ENCODE measurements at places on chromosomes 1 and 21.
A peak's percentile ranks its signal among the peaks of the same experiment; 100 is the strongest.

- peak; percentile 52 for DNase-seq
Observed at GRCh38 chr1:7942214-7942921, 1.7 kb upstream of the TNFRSF9 start.

DNA sequence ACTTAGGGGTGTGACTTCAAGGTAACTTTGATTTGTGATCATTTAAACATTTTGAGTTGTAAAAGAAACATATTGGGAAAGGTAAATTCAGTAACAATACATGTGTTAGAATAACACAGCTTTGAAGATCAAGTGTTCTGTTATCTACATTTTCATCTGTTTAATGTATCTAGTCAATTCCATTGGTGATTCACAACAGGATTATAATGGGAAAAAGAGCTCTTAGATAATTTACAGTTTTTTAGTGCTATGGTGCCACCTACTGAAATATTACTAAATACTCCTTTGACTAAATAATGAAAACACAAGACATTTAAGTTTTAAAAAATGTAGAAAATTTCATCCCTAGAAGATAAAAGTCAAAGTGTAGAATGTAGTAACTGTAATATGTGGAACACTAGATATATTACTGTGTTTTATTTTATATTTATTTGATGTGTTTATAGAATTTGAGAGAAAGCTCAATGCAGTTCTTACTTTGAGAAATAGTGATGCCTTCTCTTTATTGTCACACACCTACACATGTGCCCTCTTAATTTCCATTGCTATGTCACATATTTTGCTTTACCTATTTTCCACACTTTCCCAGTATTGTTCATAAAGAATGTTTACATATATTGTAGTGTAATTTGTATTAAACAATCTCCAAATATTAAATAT is 47.4 kb downstream of the PTPRC start:
- DNase-seq = no peak

DNA sequence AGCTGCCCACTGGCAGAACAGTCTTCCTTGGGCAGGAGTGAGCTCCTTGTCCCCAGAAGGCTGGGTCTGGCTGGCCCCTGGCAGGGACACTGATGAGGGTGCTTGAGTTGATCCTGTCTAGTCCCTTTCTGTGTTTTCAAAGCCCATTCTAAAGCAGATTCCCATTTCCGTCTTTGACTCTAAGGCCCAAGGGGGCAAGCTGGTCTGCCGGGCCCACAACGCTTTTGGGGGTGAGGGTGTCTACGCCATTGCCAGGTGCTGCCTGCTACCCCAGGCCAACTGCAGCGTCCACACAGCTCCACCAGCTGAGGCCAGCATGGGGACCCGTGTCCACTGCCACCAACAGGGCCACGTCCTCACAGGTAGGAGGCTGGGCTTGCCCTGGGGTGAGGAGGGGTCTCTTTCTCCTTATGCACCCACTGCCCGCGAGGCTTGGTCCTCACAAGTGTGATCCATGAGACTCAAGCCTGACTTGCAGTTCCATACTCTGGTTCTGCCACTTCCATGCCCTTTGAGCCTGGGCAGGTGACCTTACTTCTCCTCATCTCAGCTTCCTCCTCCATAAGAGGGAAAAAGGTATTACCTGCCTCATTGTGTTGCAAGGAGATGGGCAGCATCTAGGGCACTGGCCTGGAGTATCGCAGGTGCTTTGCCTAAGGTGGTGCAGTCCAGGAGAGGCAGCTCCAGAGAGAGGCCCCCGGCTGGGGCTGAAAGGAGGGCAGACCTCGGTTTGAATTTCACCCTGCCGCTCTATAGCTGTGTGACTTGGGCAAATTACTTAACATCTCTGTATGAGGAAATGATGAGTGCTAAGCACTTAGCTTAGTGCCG is 20.2 kb downstream of the PCSK9 start:
- no peak for DNase-seq

- no peak for DNase-seq
Observed at GRCh38 chr1:94094469-94095111, 26.4 kb downstream of the ABCA4 start.

GRCh38 chr1:172630868-172631267 is 28.0 kb upstream of the FASLG start:
- DNase-seq = no peak

DNA sequence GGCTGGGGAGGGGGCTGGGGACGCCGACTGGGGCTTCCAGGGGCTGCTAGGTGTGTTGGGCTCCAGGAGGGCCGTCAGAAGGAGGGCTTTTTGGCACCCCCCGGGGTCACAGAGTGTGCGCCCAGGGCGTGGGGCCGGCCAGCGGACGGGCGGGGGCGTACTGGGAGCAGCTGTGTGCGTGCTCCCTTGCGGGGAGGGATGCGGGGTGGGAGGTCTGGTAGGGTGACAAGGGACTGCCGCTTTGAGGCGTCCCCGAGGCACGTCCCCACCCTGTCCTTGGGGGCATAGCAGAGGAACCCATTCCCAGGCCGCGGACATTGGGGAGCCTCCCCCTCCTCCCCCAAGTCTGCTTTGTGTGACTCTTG is 1.1 kb downstream of the FOXO6 start:
- DNase-seq = no peak

DNA sequence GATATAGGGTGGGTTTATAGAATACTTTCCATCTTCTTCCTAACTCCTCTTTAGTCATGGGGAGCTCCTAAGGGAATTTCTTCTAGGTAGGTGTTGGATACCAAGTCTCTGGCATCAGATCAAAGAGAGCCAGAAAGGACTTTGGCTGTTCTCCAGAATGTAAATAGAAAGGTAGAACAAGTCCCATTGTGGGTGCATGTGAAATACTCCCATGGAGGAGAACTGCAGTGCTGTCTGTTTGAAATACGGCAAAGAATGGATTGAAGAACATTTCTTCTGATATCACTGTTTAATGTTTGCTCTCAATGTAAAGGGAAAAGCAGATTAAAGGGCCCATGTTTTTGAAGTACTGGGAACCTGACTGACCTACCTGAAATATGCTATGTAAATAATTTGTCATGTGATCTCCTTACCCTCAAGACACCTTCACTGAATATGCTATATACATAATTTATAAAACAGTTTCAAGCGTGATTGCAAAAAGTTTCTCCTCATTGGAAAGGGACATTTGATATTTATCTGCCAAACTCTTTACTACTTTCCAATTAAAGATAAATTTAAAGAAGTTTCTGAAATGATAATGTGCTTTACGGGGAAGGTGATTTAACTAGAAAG is 65.9 kb downstream of the LAMC1 start:
- DNase-seq = no peak

GRCh38 chr21:20527731-20528460 is 470.3 kb upstream of the NCAM2 start:
- no peak for DNase-seq

GRCh38 chr1:5717031-5717682 is 275.1 kb downstream of the NPHP4 start:
- DNase-seq = no peak

- DNase-seq = peak; percentile 36
Observed at GRCh38 chr1:72037745-72038343, 244.5 kb downstream of the NEGR1 start.

- DNase-seq = no peak
Observed at GRCh38 chr1:94641990-94642389, 100.4 kb upstream of the F3 start.

DNA sequence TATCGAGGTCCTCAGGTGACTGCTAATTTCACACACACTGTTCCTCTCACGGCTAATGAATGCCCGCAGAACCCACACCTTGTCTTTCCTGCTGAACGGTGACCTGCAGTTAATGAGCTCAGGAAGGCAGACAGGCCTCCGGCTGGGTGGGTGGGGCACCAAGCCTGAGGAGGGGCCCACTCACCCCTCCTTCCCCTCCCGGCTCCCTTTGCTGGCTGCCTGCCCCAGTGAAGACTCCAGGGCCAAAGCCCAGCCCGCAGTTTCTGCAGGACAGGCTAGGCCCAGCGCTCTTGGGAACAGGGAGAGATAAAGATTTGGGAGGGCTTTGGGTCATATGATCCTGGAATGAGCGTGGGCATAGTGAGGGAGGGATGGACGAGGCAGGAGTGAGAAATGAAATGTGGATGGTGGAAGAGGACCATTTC is 26.4 kb downstream of the FOXO6 start:
- no peak for DNase-seq

GRCh38 chr1:156924478-156925153 is 4.2 kb downstream of the LRRC71 start:
- no peak for DNase-seq

DNA sequence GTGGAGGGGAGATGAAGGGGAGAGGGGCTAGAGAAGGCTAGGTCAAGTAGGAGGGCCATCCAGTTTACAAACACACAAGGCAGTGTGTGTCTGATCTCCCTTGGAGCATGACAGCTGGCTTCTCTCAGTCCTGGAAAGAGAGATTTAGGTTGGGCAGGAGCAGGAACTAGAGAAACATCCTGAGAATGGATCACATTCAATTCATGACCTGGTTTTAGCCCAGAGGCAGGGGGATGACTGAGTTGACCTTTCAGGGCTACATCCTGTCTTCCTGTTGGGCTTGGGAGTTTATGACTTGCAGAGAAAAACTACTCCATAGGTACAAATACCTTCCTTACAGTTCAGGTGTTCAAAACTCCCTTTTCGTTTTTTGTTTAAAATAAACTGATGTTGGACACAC is 97.0 kb downstream of the IGSF21 start:
- no peak for DNase-seq

DNA sequence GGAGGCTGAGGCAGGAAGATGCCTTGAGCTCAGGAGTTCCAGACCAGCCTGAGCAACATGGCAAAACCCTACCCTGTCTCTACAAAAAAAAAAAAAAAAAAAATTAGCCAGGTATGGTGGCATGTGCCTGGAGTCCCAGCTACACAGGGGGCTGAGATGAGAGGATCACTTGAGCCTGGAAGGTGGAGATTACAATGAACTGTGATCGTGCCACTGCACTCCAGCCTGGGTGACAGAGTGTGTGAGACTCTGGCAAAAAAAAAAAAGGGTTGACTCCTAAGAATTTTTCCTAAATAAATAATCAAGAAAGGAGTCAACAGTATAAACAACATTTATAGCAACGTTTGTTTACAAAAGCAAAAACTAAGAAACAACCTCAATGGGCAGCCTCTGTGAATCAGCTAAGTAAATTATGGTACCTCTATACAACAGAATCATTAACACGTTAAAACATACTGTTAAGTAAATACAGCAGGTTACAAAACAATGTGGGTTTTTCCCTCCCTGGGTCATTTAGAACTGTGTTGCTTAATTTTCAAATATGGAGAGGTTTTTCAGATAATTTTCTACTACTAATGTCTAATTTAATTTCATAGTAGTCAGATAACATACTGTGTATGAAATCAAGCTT is 56.8 kb downstream of the SLC30A10 start:
- no peak for DNase-seq

DNA sequence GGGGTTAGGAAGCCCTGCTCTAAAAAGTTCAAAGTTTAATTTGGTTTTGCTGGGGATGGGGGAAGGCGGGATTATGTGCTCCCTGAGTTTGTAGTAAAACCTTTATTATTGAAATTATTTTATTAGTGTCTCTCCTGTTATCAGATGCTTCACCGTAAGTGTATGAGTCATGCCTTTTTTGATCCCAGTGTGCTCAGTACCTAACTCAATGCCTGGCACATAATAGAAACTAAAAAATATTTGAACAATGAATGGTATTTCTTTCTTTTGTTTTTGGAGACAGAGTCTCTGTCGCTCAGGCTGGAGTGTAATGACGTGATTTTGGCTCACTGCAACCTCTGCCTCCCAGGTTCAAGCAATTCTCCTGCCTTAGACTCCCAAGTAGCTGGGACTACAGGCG is 6.4 kb downstream of the SNRPE start:
- no peak for DNase-seq

GRCh38 chr1:163770265-163770664 is 448.5 kb downstream of the NUF2 start:
- no peak for DNase-seq

GRCh38 chr1:117576236-117576635 is 29.6 kb upstream of the TENT5C start:
- DNase-seq = no peak

GRCh38 chr1:153532769-153533599 is 2.8 kb downstream of the S100A6 start:
- DNase-seq = peak; percentile 85

DNA sequence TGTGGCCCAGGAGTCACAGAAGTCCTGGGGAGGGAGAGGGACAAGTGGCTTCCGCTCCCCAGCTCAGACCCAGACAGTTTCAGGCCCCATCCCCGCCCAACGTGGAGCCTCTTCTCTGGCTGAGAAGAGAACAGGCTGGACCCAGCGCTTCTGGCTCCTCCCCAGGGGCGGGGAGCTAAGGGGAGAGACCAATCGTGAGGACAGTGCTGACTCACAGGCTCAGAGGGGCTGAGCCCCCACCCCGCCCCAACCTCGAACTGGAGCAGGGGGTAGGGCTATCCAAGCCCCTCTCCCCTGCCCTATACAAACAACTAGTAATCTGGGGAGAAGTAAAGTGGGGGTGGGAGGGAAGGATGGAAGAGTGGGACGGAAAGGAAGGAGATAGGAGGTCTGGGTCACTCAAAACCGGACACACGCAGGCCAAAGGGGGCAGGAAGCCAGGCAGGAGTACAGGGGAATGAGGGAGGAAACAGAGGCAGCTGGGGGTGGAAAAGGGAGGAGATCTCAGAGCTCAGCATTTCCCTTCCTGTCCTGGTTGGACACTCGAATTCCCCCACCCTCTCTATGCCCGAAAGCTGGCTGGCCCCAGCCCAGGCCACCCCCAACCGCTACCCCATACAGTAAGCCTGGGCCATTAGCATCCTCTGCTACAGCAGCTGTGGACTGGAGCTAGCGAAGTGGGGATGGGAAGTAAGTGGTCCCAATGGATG is at the start of gene SHC1:
Gene SHC1, minus strand, starts transcription at position 117 of the 710 bp plus-strand sequence. CDS start 221 bp downstream, outside the sequence.
- DNase-seq = peak; percentile 73

GRCh38 chr1:87120779-87121178 is 206.3 kb downstream of the HS2ST1 start:
- DNase-seq = no peak

GRCh38 chr1:15848143-15848928 is 829 bp downstream of the SPEN start:
- DNase-seq = no peak

DNA sequence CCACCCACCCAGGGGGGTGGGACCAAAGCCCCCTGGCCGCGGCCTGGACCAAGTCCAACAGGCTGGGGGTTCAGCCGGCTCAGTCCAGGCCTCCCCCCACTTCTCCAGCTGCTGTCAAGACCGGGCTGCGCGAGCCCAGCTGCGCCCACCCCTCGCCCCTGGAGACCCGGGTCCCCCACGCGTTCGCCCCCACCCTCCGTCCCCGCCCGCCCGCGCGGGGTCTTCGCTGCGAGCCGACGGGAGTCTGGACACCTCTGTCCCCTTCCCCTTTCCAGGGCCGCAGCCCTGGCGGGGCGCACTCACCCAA is 253 bp downstream of the RAP1GAP start:
- DNase-seq = no peak

DNA sequence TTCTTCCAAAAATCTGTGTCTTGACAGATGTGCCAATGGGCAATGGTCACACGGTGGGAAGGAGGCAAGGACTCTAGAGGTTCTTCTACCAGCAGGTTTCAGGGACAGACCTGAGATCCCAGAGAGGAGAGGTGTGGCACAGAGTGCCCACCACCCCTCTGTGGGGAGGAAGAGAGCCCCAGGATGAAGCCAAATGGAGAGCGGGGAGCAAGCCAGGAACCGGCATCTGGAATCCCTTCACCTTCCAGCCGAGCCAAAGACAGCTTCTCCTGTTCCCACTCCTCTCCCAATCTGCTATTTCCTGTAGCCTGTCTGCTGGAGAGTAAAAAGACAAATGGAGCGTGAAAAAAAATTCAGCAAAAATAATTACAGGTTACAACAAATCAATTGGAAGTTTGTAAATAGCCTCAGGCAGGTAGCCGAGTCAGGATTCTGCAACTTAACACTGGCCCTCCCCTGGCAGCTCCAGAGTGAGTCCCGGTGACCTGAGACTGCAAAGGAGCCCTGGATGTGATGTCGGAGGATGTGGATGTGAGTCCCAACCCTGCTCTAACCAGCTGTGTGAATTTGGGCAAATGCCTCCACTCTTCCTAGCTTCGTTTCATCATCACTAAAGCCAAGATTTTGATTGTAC is 45.4 kb upstream of the LRRN2 start:
- no peak for DNase-seq
